ENCODE measurements at places on chromosomes 13 and 19.

DNA sequence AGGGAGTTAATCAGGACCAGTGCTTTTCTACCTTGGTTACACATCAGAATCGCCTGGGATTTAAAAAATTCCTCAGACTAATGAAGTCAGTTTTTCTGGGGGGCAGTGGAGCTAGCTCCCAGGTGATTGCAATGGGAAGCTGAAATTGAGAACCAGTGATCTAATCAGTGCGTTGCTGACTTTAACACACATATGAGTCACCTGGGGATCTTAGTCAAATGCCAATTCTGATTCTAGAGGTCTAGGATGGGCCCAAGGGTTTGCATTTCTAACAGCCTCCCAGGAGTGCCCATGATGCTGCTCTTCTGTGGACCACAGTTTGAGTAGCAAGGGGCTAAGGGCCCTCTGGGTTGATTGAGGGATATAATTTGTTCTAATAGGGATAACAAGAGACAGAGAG, 54.5 kb downstream of the KL start:
- DNase-seq: no peak

DNA sequence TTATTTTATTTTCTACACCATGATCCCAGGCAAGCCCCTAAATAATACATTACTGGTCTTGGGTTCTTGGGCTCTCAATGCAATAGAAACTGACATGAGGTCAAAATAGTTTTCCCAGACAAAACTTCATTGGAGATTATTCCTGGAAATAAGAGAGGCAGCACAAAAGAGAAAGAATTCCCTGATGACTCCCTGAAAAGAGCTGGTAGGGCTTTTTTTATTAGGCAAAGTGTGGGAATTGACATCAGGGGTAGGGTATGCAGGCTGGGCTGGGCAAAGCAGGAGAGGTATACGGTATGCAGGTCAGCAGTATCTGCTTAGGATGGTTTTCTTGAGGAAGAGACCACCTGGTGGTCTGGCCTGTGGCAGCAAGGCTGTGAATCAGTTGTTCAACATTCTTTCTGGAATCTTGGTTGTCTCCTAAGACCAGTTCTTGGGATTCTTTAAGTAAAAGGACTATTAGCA, 9.3 kb upstream of the IGFL3 start:
- DNase-seq: no peak

GRCh38 chr13:73417012-73417615, 358.3 kb downstream of the KLF5 start:
- DNase-seq: no peak

GRCh38 chr19:40357640-40358039, 9.1 kb downstream of the PLD3 start:
- DNase-seq: no peak

DNA sequence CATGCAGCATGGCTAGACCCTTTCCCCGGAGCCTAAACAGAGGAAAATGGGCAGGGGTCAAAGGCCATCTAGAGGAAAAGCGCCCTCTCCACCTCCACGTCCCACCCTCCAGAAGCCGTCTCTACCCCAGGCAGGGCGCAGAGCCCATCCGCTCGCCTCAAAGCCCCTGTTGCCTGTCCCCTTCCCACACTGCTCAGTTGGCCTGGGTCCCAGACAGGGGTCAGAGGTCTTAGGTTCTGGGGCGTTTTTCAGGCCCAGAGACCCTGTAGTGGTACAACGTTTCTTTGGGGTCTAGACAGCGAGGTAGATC, 285 bp downstream of the TMEM143 start:
- no peak for DNase-seq

- peak; percentile 34 for DNase-seq
Observed at GRCh38 chr13:44068737-44069136, 189.0 kb downstream of the LACC1 start.

DNA sequence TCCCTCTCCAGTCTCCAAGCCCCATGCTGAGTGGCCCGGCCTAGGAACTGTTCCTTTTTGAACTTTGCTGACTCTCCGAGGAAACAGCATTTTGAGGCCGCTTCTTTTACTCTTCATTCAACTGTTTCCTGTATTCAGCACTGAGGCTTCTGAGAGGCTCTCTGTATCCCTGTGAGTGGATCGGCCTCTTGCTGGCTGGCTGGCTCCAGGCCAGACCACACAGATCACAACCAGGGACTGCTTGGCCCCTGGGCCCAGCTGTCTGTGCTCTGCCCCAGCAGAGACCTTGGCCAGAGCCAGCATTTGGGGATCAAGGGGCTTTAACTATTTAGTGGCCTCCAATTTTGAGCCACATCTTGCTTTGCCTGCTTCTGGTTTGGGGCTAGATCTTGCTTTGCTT, 75.6 kb upstream of the KL start:
- no peak for DNase-seq

GRCh38 chr13:31048521-31048920, 113.2 kb downstream of the HSPH1 start:
- no peak for DNase-seq

DNA sequence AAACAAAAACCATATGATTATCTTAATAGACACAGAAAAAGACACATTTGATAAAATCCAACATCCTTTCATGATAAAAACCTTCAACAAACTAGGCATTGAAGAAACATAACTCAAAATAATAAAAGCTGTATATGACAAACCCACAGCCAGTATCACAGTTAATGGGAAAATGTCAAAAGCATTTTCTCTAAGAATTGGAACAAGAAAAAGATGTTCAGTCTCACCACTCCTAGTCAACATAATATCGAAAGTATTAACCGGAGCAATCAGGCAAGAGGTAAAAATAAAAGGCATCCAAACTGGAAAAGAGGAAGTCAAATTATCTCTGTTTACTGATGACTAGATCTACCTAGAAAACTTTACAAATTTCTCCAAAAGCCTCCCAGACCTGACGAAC, 684.2 kb upstream of the SPRY2 start:
- no peak for DNase-seq

- no peak for DNase-seq
Observed at GRCh38 chr13:106033659-106034058, 501.8 kb downstream of the EFNB2 start.

GRCh38 chr19:10555610-10555973, 10.2 kb downstream of the KRI1 start:
- DNase-seq: no peak

DNA sequence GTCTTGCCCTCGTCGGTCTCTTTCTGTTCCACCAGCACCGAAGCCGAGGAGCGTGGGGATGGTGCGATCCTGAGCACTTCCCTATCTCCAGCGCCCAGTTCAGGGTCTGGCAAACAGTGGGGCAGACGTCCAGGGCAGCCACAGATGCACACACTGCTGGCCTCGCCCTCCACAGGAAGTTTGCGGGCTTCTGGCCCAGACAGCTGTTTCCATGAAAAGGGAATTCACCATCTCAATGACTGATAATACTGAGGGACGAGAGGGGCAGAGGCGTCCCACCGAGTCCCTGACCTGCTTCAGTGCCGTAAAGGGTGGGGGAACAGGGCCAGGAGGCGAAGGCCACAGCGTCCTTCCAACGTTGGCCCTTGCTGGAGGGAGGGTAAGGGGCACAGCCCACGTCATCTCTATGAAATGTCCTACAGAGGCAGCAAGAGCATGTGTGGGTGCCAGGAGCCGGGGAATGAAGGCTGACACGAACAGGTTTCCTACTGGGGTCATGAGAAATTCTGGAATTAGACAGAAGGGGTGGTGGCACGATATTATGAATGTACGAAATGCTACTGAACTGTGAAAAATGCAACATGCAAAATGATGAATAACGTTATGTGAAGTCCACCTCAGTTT, 19.5 kb downstream of the SHC2 start:
- DNase-seq: no peak

- no peak for DNase-seq
Observed at GRCh38 chr13:110466266-110466915, 95.1 kb downstream of the RAB20 start.

DNA sequence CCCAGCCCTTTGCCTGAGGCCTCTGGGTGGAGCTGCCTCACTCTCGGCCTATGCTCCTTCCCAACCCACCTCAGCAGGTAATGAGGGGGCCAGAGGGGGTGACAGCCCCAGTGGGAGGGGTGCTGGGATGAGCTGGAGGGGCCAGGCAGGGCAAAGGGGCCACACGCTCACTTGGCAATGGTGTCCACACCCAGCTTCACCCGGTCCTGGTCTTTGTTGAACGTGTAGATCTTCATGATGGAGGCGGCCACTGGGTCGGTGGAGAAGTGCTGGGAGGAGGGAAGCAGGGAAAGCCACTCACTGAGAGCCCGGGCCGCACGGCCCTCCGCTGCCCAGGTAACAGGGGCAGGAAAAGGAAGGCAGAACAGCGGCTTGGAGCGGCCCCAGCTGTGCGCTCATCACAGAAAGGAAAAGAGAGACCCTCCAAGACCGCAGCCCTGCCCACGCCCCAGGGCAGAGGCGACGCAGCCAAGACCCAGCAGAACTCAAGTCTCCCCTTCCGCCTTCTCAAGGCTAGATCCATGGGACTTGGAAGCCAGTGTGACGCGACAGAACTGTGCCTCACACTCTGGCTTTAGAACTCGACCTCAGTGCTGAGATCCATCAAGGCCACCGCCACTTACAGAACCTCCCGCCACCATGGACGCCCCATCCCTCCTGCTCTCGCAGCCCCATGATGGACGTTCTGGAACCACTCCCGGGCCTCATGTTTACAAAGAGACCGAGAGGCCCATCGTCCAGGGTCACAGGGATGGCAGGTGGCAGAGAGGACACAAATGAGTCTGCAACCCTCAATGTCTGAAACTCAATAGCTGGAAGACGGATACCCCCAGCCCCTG, 9.2 kb downstream of the UBXN6 start:
- no peak for DNase-seq

DNA sequence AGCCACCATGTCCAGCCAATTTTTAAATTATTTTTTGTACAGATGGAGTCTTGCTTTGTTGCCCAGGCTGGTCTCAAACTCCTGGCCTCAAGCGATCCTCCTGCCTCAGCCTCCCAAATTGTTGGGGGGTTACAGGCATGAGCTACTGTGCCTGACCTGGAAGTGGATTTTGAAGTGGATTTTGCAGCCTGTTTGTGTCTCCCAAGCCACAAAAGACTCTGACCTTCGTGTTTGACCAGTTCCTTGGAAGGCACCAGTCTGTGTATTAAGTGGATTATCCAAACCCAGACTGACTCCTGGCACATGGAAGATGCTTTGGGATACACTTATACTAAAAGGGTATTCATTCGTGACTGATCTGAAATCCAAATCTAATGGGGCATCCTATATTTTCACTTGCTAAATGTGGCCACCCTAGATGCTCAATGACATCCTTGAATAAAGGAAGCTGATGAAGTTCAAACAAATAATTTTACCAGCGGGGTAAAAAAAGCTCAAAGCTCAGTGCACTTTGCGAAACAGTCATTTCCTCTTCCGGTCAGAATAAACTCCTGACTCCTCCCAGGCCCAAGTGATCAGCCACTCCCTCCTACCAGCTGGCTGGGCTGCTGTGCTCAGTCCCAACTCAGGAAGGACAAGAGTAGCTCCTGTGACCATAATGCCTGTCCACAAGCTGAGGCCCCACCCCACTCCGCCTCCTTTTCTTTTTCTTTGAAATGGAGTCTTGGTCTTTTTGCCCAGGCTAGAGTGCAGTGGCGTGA, 32.6 kb upstream of the GATAD2A start:
- DNase-seq: no peak

DNA sequence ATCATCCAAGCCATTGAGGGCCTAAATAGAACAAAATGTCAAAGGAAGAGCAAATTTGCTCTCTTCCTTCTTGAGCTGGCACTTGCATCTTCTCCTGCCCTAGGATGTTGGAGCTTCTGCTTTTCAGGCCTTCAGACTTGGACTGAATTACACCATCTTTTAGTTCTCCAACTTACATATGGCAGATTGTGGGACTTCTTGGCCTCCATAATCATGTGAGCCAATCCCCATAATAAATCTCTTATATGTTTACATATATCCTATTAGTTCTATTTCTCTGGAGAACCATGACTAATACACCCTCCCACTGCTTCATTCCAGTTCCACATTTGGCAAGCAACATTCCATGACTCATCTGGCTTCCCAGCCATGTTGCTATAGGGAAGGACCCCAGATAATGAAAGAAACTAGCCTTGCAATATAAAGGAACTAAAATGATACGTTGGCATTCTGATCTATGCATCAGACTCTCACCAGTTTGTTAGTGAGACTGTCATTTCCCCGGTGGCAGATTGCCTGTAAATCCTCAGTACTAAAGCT, 11.0 kb upstream of the ACOD1 start:
- DNase-seq: peak; percentile 78

- no peak for DNase-seq
Observed at GRCh38 chr19:45321848-45322247, 827 bp downstream of the CKM start.

DNA sequence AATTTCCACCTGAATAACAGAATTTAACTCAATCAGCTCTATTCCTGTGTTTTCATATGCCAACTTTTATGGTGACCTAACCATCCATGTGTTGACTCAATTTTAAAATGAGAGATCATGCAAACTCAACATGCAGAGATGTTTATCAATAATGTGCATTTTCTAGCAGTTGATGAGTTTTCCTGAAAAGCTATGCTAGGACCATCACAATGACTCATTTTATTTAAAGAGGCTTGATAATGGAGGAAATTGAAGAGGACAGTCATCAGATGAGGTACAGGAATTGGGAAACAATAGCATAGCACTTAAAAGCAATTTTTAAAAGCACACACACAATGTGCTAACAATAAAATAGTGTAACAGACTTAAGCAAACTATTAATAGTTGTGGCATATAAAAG, 127.1 kb downstream of the VWA8 start:
- no peak for DNase-seq

DNA sequence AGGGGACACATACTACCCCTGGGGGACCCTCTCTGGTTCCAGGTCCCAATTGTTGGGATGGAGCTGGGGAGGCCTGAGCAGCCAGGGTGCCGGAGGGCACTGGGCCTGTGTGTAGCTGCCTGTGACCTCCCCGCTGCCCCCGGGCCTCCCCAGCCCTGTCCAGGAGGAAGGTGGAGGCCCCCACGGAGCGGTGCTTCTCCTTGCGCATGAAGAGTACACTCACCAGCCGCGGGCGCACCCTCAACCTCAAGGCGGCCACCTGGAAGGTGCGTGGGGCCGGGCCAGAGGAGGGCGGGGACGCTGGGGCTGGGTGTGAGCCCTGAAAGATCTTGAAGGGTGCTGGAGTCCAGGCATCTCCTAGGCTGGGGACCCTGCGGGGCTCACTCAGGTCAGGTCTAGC, 11.7 kb downstream of the HIF3A start:
- DNase-seq: no peak

DNA sequence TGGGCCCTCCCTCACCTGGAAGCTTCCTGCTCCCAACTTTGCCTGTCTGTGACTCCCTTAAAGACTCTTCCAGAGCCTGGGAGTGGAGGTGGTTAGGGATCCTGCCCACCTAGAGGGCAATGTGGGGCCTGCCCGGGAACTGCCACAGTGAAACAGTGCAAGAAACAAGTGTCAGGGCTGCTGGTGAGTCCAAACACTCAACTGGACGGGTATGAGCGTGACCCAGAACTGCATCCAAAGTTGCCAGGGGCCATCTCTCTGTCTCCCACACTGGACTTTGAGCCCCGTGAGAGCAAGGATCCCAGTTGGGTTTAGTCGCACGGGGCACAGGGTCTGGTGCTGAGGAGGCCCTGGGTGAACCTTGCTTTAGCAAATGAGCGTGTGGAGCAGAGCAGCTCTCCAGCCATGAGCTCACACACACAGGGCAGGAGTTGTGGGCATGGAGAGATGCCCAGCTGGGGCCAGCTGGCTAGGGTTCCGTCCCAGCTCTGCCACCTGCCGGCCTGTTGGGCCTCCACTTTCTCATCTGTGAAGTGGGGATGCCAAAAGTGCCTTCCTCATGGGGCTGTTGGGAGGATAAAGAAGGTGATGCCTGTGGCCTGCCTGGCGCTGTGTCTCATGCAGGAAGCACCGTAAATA, 2.8 kb upstream of the NUMBL start:
- DNase-seq: no peak

Measured in epithelial cell of prostate (primary cell).